Bronchial epithelial cell (primary cell): ENCODE measurements at places on chromosomes 7 and 10.
A peak's percentile ranks its signal among the peaks of the same experiment; 100 is the strongest.

DNA sequence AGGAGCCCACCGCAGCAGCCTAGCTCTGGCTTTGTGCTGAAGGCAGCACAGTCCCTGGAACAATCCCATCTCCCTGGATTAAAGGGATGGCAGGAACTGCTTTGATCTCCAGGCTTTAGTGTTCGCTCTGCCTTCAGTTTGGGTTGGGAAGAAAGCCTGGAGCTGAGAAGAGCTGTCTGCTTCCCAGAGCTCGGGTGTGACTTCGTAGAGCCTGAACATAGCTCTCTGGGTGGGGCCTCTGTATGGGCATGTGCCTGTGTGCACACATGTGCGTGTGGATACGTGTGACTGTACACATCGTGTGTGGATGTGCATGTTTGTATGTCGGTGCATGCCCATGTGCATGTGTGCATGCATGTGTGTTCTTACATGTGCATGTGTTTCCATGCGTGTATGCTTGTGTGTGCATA, 8.7 kb downstream of the ADCY1 start:
- no peak for DNase-seq

- no peak for DNase-seq
Observed at GRCh38 chr7:159158125-159158887, 13.6 kb upstream of the VIPR2 start.

DNA sequence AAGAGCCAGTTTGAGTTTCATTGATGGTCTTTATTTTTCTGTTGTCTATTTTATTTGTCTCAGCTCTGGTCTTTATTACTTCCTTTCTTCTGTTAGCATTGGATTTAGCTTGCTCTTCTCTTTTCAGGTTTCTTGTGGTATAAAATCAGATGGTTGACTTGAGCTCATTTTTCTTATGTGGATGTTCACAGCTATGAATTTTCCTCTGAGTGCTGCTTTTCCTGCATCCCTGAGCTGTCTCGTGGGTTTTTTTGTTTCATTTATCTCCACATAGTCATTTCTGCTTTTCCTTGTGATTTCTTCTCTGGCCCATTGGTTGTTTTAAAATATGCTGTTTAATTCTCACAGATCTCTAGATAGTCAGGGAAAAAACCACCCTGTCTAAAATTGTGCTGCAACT, 19.7 kb downstream of the ADGRA1 start:
- DNase-seq = no peak

DNA sequence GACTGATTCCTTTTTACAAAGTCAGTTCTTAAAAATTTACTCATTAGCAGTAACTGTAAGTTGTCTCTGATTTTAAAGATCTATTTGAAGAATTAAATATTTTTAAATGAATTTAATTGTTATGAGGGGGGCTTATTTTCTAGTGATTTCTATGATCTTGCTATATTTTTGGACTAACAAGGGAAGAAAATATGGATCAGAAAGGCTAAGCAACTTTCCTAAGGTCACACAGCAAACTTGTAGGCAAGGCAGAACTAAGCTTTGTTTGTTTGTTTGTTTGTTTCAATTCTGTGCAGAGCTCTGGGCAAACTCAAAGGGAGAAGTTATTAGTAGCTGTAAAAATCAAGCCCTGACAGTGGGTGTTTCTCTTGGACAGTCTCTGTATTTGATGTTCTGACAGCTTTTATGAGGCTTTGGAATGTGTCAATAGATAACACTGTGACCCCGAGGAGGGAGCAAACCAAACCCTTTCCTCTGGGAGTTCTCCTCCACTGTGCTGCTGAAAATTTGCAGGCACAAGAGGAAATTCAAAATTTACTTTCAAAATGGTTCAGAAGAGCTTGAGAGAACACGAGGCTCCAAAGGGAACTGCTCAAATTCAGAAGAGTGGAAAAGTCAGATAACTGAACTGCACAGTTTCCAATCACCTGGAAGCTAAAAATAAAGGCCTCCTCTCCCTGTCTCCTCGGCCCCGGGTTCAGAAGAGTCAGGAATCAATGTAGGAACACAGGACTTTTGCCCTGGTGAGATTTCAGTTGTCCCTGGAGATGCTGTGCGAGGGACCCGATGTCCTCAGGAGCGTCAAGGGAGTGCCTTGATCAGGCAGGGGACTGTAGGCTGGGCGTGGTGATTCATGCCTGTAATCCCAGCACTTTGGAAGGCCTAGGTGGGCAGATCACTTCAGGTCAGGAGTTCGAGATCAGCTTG, 325.7 kb downstream of the GATA3 start:
- no peak for DNase-seq

DNA sequence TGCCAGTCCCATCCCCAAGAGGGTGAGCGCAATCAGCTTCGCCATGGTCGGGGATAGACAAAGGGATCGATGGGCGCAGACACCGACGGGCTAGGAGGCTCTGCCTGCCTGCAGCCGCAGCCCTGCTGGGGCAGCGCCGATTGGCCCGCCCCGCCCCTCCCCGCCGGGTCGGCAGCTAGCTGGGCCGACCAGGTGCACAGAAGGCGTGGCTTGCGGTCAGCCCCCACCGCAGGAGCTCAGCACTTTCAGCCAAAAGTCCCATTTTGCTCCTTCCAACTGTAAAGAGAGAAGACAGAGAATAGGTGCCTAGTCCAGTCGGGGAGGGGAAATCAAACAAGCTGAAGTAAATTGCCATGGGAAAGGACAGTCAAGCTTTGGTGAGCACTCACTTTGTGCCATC, at the start of gene PON1:
Gene PON1, minus strand, starts transcription at position 102 of the 400 bp plus-strand sequence. Its CDS starts 57 bp downstream, at position 45.
- no peak for DNase-seq

GRCh38 chr10:86936661-86937501, 20.5 kb downstream of the MMRN2 start:
- peak; percentile 25 for DNase-seq

DNA sequence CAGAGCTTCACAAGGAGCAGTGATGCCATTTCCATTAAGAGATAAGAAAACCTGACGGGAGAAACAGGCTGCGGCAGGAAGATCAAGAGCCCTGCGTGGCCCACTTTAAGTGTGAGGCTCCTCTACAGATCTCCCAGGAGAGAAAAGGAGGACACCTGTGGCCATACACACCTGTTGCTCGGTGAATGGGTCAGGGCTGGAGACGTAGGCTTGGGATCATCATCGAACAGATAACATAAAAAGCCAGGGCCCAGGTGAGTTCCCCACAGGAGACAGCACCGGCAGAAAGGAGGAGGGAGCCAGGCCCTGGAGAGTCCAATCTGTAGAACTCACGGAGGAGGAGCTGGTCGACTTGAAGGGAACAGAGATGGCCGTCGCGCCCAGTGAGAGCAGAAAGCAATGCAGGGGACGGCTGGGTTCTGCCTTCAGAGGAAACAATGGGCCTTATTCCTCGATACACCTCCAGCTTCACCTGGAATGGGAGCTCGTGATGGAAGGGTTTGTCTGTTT, 556.8 kb downstream of the DNAJB6 start:
- no peak for DNase-seq

DNA sequence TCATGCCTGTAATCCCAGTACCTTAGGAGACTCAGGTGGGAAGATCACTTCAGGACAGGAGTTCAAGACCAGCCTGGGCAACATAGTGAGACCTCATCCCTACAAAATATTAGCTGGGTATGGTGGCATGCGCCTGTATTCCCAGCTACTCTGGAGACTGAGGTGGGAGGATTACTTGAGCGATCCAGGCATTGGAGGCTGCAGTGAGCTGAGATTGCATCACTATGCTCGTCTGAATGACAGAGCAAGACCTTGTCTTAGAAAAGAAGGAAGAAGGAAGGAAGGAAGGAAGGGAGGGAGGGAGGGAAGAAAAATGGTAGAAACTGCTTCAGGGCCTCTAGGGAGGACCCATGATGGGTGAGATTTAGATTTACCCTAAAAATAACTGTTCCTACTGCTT, 112.3 kb downstream of the SPDYE5 start:
- DNase-seq = no peak

GRCh38 chr7:107392830-107393229, 77.0 kb upstream of the GPR22 start:
- DNase-seq = no peak

GRCh38 chr10:113442336-113442735, 110.5 kb upstream of the HABP2 start:
- DNase-seq = no peak

GRCh38 chr10:13352519-13352918, 4.4 kb upstream of the SEPHS1 start:
- DNase-seq = no peak

GRCh38 chr10:80077869-80078447, 507 bp upstream of the TMEM254 start:
- no peak for DNase-seq

DNA sequence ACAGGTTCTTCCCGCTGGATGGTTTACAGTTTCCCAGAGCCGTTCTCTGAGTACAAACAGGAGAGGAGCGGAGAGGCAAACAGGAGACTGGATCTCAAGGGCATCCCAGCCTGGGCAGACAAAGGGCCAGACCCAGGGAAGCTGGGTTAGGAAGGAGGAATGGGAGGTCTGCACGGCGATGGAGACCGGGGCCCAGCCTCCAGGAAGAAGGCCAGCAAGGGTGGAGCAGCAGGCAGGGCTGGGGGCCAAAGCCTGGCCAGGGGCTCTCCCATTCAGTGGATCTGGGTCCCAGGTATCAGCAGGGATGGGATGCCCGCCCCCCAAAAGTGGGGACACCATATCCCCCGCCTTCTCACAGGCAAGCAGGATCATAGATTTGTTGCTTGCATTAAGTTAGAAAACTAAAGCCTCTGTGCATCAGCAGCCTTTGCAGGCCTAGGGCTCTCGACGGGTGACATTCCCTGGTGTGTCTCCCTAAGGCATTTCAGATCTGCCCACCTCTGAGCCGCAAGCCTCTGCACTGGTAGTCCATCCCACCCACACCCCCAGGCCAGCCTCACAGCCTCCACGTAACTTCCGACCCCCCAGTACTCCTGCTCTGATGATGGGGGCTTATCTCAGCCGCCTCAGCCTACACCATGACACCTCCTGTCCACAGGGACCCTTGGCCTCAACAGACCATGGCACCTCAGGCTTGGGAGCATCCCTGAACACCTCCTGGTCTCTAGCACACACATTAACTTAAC, 59.9 kb downstream of the TNS3 start:
- DNase-seq = no peak

DNA sequence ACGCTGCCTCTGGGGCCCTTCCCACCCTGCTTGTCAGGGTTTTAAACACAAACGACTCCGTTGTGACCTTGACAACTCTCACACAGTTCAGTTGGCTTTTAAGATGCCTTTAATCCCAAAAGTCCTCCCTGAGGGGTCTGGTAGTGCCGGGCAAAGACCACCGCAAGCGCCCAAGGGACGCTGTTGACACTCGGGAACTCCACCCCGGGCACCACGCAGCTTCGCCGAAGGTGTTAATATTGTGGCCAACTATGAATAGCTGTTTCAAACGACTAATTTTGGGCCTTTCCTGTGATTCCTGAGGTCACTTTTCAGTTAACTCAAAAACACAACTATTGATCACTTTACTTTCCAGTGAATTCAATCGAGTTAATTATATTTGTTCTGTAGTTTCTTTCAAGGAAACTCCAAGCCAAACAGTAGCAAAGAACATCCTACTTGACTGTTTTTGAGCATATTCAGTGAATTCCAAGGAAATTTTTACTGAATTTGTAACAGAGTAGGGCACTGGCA, 958 bp upstream of the ESYT2 start:
- DNase-seq = no peak

DNA sequence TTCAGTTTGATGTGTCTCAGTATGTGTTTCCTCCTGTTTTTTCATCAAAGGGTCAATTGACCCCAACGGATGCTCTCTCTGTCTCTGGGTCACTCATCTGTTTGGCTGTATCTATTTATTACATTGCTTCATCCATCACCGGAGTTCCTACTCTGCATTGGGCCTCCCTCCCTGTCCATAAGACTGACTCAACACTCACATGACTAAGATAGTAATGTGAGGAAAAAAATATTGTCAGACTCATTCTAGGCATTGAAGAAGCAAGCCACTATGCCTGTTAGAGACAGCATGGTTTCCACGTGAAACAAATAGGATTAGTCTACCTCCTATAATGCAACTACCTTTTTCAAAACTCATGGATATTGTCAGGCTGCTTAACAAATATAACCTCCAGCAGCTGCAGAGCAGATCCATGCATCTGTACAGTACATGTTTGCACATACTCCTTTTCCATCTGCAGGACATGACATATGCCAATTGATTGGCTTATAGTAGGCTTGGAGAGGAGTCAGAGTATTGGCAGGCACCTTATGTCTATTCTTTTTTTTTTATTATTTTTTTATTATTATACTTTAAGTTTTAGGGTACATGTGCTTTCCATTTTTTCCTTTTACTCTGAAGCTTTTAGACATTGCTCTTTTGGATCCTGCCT, 275.2 kb downstream of the LRRTM3 start:
- no peak for DNase-seq

- DNase-seq = no peak
Observed at GRCh38 chr10:79495791-79496190, 16.5 kb upstream of the EIF5AL1 start.

- no peak for DNase-seq
Observed at GRCh38 chr7:17134786-17135185, 163.7 kb upstream of the AHR start.

DNA sequence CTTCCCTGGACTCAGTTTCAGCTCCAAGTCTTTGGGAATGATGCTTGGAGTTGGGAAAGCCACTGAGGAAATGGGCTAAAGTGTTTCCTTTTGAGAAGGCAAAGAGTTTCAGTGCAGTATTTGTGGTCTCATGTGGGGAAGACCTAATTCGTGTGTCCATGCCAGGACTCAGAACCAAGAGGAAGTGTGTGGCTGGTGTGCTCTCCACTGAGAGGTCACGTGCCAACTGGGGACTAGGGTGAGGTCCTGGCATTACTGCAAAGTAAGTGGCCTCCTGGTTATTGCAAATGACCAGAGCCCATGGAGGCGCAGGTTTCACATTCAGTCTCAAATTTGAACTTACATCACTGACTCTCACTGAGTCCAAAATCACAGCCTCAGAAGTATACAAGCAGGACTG, 48.6 kb upstream of the ITPRID1 start:
- no peak for DNase-seq

- DNase-seq = peak; percentile 91
Observed at GRCh38 chr10:88131511-88132139, 268.2 kb downstream of the PTEN start.

- peak; percentile 68 for DNase-seq
Observed at GRCh38 chr10:60661637-60662036, 116.6 kb upstream of the CDK1 start.

DNA sequence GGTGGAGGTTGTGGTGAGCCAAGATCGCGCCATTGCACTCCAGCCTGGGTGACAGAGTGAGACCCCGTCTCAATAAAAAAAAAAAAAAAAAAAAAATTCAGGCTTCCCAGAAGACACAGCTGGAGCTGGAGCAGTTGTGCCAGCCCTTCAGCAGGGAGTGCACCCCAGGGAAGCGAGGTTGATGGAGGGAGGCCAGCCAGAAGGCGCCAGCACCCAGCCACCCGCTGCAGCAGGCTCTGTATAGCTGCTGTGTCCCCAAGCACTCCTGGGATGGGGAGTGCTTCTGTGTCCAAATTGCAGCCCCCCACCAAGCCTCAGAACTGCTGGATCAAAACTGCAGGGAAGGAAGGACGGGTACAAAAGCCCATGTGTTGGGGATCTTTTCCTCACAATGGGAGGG, 47.8 kb downstream of the COBL start:
- DNase-seq = no peak
